ENCODE measurements at places on chromosomes 2 and 18. TPM values are rescaled to one million over a fixed set of nuclear protein-coding genes. Genes with fewer than 3 reads are reported as not detected.

Gene SOS1
- 8.6 TPM for total RNA-seq

GRCh38 chr18:59033359-59033758, 106.3 kb upstream of the SEC11C start:
- no peak for DNase-seq

GRCh38 chr18:79590191-79591031, 89.2 kb upstream of the CTDP1 start:
- no peak for DNase-seq

Gene ALK
- under 0.01 TPM for total RNA-seq

Gene IGFBP2
- total RNA-seq = 8.3 TPM

DNA sequence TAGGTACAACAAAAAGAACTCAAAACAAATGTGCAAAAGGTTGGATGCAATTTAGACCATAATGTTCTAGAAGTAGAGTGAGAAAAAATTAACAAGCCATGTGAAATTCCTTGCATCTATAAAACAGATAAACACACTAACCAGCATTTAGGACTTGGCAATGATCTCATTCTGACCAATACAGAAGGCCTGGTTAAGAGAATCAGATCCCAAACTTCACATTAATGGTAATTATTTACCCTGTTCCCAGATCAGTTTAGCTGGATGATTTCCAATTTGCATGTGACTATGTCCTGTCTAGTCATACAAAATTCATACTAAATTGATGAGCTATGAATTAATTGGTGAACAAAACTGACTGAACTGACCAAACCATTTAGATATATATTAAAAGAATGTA, 98.4 kb upstream of the FIGN start:
- no peak for DNase-seq

DNA sequence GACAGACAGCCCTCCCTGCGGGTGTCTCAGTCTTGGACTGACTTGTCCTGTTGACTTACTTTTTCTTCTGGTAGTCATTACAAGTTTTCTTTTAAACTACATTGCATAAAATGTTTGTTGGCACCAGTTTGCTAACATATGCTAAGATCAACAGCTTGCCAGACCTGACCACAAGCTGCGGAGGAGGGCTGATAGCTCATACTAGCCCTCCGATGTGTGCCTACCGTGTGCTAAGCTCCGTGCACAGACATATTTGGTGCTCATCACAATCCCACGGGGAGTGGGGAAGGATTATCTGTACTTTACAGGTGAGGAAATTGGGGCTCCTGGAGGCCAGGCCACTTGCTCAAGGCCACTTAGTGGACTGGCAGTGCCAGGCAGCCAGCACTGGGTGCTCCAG, 72.8 kb upstream of the YPEL5 start:
- DNase-seq = no peak

DNA sequence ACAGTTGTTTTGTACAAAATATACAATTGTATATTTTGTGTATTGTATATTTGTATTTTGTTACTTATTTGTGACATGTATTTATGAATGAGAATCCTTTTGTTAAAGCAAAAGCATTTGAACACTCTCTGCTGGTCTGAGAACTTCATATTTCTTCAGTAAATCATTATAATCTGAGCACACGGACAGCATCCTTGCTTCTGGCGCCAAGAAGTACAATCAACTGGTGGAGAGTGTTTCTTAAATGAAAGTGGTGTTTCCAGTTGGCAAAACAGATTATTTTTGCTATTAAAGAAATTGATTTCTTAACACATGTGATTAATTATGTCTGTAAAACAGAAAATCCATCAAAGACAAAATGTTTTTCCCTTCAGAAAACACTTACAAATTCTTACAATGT, 95.1 kb upstream of the COPS8 start:
- no peak for DNase-seq

Gene FHOD3
- not detected for total RNA-seq

Gene MGAT5
- total RNA-seq = 17.0 TPM

Gene MLPH
- 0.54 TPM for total RNA-seq

GRCh38 chr2:26164641-26165211, 8.2 kb upstream of the GAREM2 start:
- no peak for DNase-seq

All from hematopoietic multipotent progenitor cell (in vitro differentiated cells).